ENCODE measurements at places on chromosomes 5 and 9. TPM values are rescaled to one million over a fixed set of nuclear protein-coding genes. Genes with fewer than 3 reads are reported as not detected.

GRCh38 chr5:66436721-66437120 is 159.5 kb upstream of the MAST4 start:
- DNase-seq = peak; percentile 3

GRCh38 chr5:56311306-56311905 is 78.3 kb upstream of the ANKRD55 start:
- no peak for DNase-seq

DNA sequence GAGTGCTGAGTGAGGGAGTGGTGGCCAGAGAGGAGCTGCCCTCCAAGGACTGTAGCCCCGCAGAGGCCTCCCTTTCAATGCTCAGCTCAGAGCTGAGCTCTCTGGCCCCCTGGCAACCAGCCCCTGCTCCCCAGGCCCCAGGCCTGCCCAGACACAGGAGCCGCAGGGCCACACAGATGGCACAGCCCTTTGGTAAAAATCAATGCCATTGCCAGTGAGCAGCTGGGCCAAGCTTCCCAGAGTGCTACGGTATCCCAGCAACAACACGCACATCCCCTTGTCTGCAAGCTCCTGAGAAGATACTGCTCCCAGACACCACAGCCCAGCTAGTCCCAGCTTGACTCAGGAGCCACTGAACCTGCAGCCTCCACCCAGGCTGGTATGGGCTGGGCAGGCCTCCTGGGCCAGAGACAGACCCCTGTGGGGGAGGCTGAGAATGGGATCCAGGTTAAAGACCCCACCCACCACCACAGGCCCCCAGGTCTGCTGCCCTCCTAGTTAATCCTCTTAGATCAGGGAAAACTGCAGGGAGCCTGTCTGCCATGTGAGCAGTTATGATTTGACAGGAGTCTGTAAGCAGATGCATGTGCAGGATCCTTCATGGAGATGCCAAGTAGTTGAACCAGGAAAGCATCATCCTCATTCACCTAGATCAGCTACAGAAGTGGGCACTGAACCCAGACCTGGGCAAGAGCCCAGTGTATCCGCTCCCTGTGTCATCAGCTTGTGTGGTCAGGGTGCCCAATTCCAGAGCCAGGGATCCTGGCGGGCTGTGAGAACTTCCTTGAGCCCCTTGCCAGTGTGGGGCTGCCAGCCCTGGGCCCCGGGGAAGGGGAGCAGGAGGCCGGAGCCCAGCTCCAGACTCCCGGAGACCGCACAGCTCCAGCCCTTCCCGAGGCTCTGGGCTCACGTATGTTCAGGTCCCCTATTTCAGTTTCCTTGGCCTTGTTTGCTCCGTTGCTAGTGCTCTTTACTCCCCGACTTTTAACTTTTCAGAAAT is 26.7 kb upstream of the ADAMTS2 start:
- DNase-seq = no peak

GRCh38 chr5:151699071-151699901 is 12.6 kb upstream of the SPARC start:
- peak; percentile 58 for DNase-seq

DNA sequence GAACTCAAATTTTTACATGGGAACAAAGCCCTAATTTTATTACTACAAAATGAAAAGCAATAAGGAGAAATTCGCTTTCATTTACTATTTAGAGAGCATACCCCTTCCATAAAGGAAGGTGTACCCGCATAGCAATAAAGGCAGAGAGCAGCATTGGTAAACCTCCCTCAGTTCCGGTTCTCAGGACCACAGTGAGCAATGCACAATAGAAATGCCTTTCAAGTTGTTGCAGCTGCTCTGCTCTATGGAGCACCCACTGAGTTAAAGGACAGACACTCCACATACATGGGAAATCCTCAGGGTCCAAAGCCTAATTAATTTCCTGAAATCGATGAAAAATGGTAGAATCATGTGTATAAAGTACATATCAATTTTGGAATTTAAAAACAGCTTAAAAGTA is 89.9 kb upstream of the MPDZ start:
- peak; percentile 6 for DNase-seq

- DNase-seq = no peak
Observed at GRCh38 chr9:87147839-87148238, 200.5 kb upstream of the GAS1 start.

GRCh38 chr9:134689321-134690181 is 47.9 kb downstream of the COL5A1 start:
- DNase-seq = peak; percentile 37

- peak; percentile 99 for DNase-seq
Observed at GRCh38 chr5:146002491-146002890, 66.1 kb downstream of the SH3RF2 start.

GRCh38 chr5:83653669-83654068 is 67.0 kb downstream of the HAPLN1 start:
- no peak for DNase-seq

DNA sequence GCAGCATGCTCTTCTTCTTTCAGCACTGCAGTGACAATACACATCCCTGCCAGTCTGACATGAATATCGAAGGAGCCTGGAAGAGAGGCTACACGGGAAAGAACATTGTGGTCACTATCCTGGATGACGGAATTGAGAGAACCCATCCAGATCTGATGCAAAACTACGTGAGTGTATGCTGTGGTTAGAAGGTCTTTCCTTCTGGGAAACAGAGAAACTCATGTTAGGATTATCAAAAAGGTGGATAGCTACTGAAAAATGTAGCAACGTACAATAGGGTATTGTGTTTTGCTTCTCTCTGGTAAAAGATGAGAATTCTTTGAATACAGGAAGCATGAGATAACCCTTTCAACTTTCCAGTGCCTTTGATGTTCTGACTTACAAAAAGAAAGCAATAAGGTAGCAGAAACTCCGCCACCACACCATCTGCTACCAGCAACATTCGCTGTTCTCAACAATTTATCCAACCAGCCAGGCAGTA is 133.3 kb downstream of the PCSK5 start:
- no peak for DNase-seq

DNA sequence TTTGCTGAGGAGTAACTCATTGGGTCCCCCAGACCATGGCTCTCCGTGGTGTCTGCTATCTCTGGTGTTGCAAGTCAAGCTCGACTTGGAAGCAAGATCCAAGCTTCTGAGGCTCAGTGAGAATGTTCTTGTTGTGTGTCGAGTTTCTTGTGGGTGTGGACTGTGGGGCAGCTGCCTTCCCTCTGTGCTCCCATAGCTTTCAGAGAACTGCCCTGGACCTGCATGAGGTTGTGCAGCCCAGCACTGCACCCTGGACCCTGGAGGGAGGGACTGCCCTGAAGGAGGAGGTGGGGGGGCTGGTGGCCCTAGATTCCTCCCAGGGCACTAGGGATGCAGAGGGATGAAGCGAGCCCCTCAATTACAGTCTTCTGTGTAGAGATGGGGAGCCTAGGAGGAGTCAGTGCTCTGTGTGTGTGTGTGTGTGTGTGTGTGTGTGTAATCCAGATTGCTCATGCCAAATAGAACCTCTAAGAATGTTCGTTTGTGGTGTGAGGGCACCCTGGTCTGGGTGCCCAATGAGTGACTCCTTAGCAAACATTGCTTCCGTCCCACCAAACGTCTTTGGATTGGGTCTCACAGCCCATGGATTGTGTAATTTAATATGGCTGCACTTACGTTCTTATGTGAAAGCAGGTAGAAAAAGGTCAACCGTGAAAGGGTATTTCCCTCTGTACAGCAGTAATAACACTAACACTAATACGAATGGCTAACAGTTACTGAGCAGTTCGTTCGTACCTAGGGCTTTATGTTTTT is 143.3 kb upstream of the LMX1B start:
- no peak for DNase-seq

- no peak for DNase-seq
Observed at GRCh38 chr5:179608131-179608581, 15.3 kb downstream of the HNRNPH1 start.

- DNase-seq = no peak
Observed at GRCh38 chr9:97299809-97300414, 7.5 kb upstream of the CCDC180 start.

GRCh38 chr5:10077791-10078545 is 171.7 kb downstream of the ATPSCKMT start:
- no peak for DNase-seq

- DNase-seq = no peak
Observed at GRCh38 chr9:14560194-14560593, 133.0 kb downstream of the ZDHHC21 start.

DNA sequence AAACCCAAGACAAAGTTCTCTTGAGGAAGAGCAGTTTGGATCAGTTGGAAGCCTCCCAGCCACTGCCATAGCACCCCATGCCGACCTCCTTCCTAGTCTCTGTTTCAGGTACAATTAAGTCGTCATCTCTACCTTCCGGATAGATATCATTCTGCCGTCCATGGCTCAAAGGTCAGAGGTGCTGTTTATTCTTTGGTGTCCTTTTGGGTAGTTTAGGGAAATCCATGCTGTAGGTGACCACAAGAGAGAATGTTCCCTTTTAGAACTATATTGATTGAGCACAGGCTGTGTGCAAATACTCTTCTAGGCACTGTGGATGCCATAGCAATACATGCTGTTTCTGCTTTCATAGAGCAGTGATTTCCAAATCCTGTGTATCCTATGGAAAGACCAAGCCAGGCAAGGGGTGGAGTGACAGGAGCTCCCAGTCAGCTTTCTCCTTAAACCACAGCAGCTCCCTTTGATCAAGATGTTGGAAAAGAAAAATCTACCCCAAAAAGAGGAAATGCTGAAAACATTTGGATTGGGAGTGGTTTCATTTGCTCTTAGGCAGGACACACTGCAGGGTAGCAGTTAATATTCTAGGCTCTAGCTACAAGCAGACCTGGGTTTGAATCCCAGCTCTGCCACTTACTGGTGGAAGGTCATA is 127.9 kb downstream of the PALM2AKAP2 start:
- no peak for DNase-seq

- DNase-seq = no peak
Observed at GRCh38 chr9:14323083-14323971, 9.4 kb upstream of the NFIB start.

DNA sequence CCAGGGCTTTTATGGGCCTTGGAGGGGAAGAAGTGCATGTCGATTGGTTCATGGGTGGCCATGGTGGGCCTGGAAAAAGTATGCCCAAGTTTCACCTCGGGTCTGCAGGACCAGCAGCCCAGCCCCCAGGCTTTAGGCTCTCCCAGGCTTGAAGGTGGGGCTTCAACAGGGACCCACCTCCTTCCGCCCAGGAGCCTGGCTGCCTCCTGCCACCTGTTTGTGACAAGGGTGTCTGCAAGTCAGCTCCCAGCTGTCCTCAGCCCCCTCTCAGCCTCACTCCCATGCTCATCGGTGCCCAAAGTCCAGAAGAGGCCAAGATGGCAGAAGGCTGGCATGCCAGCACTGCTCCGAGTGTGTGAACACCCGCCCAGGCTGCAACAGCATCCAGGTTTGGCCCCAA is 1063.2 kb upstream of the ACO1 start:
- no peak for DNase-seq

DNA sequence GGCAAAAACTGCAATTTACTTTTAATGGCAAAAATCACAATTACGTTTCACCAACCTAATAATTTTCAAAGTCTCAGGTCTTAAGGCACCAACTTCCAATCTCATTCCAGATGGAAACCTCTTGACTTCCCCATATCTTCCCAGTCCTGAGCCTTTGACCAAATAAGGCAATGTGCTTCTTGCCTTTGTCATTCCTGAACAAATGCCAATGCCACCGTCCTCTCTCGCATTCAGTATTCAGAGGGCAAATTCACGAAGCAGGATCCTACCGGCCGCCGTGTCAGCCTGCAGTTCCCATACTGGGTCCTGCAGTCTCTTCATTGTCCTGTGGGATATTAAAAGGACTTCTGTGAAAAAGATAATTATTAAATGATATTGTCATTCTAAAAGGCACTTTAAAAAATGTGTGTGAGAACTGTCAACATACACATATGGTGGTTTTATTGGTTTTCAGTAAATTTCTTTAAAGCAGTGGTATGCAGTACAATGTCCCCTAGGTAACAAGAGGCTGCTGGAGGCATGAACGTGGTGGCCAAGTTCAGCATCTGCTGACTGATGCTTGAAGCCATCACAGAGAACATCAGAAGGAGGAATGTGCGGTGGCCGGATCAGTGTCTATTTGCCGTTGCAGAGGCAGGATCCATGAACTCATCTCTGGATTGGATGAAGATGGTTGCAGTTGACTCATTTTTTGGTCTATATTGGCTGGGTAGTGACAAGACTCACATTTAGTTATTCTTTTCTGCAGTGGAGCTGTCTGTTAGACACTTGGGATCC is 101.4 kb upstream of the IRX4 start:
- DNase-seq = no peak

- DNase-seq = no peak
Observed at GRCh38 chr5:24291916-24292315, 352.9 kb downstream of the CDH10 start.

- DNase-seq = no peak
Observed at GRCh38 chr5:16081376-16081955, 98.1 kb downstream of the MARCHF11 start.

- DNase-seq = no peak
Observed at GRCh38 chr9:112384690-112385089, 4.8 kb downstream of the HSDL2 start.

GRCh38 chr9:70475211-70475610 is 60.8 kb upstream of the KLF9 start:
- DNase-seq = no peak

DNA sequence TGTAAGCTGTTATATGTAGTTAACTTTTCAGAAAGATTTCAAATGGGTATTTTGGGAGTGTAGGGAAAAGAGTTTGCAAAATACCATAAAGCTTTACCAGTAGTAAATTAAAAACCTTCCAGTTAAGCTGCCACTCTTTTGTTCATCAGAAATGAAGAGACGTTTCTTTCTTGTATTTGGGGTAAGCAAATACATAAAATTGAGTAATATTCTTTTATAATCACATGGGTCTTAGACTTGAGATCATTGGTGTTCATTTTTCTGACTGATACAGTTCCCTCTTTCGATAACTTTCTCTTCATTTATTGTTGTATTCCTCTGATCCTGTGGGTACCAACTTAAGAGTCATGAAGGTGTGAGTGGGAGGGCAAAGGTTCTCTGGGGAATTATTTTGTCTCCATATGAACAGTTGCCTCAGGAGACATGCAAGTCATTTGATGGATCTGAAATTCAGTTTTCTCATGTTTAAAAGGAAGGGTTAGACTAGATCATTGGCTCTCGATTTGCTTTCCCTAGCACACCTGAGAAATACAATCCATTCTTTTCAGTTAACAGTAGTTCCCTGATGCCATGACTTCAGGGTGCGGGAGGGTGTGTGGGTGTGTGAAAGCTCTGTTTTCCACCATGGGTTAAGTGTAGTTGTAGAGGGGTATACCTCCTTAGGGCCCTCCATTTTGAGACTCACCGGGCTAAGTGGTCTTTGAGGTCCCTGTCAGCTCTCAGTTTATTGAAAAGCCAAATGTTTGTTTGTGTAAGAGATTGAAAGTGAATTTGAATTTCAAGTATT is 47.7 kb downstream of the CNTRL start:
- DNase-seq = peak; percentile 11

- peak; percentile 84 for DNase-seq
Observed at GRCh38 chr5:138725153-138725817, 27.9 kb upstream of the CTNNA1 start.

The OBP2B gene
- not detected for total RNA-seq

The PCDHGC4 gene
- 3.6 TPM for total RNA-seq

The SLC34A3 gene
- total RNA-seq = not detected

The STK32A gene
- total RNA-seq = not detected

The TARS1 gene
- total RNA-seq = 324 TPM

The TTC23L gene
- total RNA-seq = 0.55 TPM

The MSX2 gene
- not detected for total RNA-seq

The KLF4 gene
- 0.28 TPM for total RNA-seq

The EXOSC2 gene
- 109 TPM for total RNA-seq

The SNCB gene
- not detected for total RNA-seq

The C9 gene
- not detected for total RNA-seq

The VDAC1 gene
- 367 TPM for total RNA-seq

The FOXD4L3 gene
- total RNA-seq = not detected

The CATSPER3 gene
- 0.90 TPM for total RNA-seq

The GHR gene
- not detected for total RNA-seq

The CTNND2 gene
- total RNA-seq = not detected

The ARHGEF37 gene
- 1.7 TPM for total RNA-seq
